ENCODE measurements at places on chromosomes 4 and X. TPM values are rescaled to one million over a fixed set of nuclear protein-coding genes. Genes with fewer than 3 reads are reported as not detected.

Gene CYBB
- 0.03 TPM for total RNA-seq

DNA sequence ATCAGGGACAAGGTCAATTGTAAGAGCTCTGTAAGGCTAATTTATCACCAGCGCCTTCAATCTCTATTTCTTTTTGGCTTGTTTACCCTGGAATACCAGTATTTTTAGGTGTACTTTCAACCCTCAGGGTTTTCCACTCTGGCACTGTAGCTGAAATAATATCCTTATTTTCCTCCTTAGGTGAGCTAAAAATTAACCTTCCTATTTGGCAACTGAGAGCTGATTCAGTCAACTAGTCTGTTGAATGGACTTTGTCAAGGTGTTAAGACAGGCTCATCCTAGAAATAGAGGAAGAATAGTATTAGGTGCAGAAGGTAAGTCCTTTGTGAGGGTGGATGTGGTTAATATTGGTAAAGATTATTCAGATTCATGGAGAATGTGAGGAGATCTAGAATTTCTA is 101.3 kb upstream of the BANK1 start:
- DNase-seq = no peak

Gene ZNF185
- total RNA-seq = 23.3 TPM

DNA sequence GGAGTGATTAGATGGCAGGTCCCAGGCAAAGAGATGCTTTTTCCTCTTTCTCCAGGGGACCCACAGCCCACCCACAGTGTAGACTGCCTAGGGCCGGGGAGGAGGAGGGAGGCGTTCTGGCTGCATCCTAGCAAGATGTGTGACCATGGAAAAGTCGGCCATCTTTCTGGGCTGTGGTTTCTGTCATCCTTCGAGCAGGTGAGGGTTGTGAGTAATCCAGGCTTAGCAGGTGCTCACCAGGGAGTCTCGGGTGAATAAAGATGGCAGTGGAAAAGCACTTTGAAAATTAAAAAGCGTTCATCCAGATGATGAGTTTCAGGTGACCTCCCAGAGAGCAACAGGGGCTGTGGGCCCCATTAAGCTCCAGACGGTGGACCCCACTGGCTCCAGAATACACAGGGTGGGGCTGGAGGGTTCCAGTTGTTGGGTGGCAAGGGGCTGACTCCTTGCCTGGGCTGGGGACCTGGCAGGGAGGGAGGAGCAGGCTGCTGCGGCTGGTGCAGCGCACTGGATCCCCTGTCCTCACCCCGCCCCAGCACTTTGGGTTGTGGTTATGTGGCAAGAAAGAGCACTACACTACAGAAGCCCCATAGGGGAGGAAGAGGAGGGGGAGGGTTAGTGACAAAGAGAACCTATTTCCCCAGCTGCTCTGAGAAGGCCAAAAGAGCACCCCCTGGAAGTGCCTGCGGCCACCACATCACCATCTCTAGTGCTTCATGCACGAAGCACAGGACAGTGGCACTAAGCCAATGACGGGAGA is 23.7 kb downstream of the ELF4 start:
- DNase-seq = no peak

- DNase-seq = no peak
These were observed 1115.5 kb downstream of the NLGN4X start for GRCh38 chrX:5113128-5113527.

Gene WNK3
- total RNA-seq = 1.6 TPM

Gene NSUN7
- total RNA-seq = 1.3 TPM

Gene RNF128
- total RNA-seq = 2.8 TPM

- no peak for DNase-seq
These were observed 10.2 kb upstream of the SFRP2 start for GRCh38 chr4:153798901-153799693.

Gene SOX3
- total RNA-seq = not detected

Gene TMEM129
- total RNA-seq = 24.3 TPM

DNA sequence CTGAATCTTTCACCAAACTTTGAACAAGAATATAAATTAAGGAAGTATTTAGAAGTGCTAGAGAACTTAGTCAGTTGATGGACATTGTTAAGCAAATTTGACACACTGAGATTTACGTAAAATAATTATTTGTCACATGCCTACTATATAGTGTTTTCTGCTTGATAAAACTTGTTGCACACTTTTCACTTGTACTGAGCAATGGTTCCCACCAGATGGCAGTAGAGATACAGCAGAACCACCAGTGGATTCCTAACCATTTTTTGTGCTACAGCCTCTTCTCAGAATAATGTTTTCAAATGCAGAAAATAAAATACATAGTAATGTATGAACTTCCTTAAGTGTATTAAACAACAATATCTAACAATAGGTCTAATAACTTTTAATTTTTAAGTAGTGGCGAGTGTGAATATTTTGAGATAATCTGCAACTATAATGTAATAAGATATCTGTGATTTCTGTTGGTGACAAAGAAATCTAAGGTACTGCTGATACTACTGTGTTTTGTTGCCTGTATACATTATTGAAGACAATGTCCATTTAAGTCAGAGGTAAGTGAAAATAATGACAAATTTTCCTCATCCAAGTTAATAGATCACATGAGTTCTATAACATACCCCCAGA is 81.2 kb downstream of the APOOL start:
- DNase-seq = peak; percentile 19

Gene PRSS12
- 22.8 TPM for total RNA-seq

Gene CORIN
- total RNA-seq = 0.04 TPM

Gene ATOH1
- not detected for total RNA-seq

GRCh38 chr4:35342833-35343232 is 901.5 kb downstream of the ARAP2 start:
- DNase-seq = no peak

- DNase-seq = no peak
These were observed 47.0 kb upstream of the SCOC start for GRCh38 chr4:140326395-140326993.

GRCh38 chrX:68732906-68733493 is 85.5 kb downstream of the STARD8 start:
- peak; percentile 17 for DNase-seq

DNA sequence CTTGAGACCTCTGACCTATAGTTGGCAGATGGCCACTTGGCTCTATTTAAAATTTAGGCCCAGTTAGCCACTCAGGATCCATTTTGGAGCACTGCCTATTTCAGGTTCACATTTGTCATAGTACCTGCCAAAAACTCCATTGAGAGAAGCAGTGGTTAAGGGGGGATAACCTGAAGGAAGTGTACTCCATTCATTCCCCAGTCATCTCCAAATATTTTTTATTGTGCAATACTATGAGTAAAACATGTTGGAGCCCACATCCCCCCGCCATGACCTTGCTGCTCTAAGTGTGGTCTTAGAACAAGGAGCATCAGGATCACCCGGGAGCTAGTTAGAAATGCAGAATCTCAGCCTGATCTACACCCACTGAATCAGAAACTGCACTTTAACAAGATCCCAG is 21.1 kb downstream of the PLP1 start:
- DNase-seq = no peak

Gene XKRX
- total RNA-seq = 0.14 TPM

GRCh38 chr4:8911316-8912088 is 39.9 kb upstream of the HMX1 start:
- no peak for DNase-seq

Gene POF1B
- total RNA-seq = 10.6 TPM

GRCh38 chr4:82017680-82018079 is 356.1 kb downstream of the HNRNPD start:
- no peak for DNase-seq

DNA sequence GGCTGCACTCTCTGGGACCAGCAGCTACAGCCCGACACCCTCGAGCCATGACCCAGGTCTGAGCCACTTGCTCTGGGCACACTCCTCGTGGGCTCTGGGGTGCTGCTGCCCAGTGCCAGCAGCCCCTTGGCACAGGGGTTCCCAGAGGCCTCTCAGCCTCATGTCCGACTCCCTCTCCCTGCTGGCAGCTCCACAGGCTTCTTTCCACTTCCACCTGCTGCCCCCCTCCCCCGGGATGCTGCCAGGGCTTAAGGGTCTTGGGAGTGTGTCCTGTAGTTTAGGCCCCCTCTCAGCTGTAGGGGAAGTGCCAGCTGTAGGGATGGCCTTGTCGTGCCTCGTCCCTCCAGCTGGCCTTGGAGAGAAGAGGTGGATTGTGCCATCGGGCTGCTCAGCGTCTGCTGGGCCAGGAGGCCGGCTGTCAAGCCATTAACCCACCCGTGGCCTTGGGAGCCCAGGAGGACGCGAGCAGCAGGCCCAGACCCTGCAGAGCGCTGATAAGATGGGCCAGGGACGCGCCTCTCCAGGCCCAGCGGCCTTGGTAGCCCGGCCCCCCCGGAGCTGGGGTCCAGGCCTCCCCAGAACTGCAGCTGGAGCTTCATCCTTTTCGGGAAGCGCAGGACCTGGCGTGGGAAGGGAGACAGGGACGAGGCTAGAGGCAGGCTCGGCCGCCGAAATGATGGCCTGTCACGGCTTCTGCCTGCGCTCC is 1.0 kb upstream of the USP27X start:
- DNase-seq = no peak

Gene CT47A7
- total RNA-seq = not detected

Gene FGF5
- 5.8 TPM for total RNA-seq

Gene CC2D2A
- 12.2 TPM for total RNA-seq

DNA sequence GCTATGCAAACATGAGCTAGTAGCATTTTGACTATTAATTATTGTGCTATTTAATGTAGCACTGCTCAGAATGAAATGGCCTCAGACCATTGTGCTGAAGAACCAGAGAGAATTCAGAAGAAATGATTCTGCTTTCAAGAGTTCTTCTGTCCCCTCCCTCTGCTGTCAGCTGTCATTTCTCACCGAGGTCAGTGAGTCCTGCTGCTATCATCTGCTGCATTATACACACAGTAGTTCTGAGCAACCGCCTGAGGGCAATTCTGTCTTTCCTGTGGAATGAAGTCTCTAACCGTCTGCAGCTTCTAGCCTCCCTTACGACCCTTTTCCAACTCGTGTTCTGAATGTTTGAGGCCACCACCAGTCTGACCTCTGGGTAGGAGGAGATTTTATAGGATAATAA is 249.4 kb downstream of the HNRNPD start:
- DNase-seq = peak; percentile 33

DNA sequence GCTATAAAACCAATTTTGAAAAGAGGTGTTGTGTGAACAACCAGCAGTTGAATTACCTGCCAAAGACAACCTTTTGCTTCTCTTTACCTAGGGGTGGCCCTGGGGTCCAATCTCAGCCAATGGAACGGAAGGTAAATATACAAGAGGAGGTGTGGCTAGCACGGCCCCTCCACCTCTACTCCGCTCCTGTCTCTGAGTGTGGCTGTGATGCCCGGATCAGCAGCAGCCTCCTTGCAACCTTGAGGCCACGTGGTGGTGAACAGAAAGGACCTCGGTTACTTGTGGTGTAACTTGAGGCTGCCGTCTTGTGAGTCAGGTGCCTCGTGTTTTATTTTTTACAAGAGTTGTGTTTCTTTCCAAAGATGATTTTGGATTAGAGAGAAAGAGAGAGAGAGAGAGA is 121.5 kb upstream of the PPP2R3B start:
- DNase-seq = no peak

Gene CFI
- not detected for total RNA-seq

DNA sequence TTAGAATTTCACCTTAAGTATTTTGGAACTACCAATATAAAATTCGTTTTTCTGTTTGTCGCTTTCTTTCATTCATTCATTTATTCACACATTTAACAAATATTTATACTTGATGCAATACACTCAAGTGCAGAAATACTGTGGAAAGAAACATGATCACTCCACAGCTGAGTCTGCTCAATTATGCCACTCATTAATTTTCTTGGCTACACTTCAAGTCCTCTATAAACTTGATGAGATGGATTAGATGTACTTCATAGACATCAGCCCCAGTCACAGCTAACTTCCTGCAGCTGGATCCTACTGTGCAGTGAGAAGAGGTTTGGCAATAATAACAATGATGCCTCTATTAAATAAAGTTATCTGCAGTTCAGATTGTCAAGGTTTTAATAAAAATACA is 208.1 kb downstream of the PDGFC start:
- DNase-seq = no peak

DNA sequence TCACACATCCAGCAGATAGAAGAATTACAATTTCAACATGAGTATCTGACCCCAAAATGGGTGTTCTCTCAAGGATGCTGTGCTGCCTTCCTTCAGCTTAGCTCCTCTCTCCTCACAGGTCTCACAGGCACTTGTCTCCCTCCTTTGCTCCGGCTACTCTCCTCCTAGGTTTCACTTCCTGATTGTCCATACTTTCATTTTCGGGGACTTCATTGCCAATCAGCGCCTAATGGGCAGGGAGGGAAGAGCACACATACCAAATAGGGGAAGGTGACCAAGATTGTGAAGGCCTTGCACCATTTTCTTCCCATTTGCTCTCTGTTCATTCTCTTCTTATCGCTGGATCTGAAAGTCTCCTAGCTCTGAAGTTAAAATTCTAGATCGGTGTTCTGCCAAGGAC is 125.4 kb upstream of the EOLA2 start:
- no peak for DNase-seq

Gene CDX4
- total RNA-seq = not detected

GRCh38 chr4:122178961-122179360 is 26.8 kb downstream of the BLTP1 start:
- no peak for DNase-seq

DNA sequence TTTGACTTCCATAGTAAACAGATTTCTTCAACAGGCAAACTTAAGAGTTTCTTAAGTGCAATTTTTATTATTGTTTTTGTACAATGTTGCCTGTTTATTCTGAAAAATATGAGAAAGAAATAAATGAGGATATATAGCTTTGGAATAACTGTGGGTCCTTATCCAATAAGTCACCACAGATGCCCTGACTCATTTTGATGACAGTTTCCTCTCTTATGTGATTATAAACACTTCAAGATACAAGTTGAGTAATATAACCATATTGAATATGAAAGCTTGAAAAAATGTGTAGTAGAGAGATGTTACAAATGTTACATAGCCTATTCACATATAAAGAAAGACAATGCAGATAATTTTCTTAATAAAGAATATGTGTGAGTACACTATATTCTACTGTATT is 931.6 kb downstream of the RAPGEF2 start:
- no peak for DNase-seq

GRCh38 chr4:57190601-57191481 is 80.7 kb upstream of the IGFBP7 start:
- DNase-seq = peak; percentile 13

Gene TEX13C
- not detected for total RNA-seq

Gene AMMECR1
- total RNA-seq = 17.3 TPM

Gene HTR2C
- total RNA-seq = not detected

GRCh38 chr4:190019023-190019858 is 7.8 kb downstream of the FRG2 start:
- no peak for DNase-seq

DNA sequence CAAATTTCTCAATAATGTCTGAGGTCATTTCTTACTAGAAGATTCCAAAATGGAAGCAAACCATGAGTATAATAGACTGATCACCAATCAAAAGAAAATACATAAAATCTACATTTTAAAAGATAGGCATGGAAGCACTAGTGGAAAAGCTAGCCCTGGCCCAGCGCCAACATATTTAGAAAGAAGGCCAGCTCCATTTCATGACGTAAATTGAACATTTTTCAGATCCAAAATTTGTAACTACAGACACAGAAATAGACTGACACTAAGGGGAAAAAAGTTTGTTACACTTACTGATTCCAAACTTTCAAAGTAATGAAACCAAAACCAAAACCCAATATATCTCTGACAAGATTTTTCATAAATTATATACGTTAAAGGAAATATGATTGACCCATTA is 117.7 kb downstream of the ADAMTS3 start:
- DNase-seq = no peak

GRCh38 chrX:41518127-41518840 is 71.1 kb downstream of the NYX start:
- no peak for DNase-seq
